RKO (cell line): ENCODE measurements at places on chromosomes 2 and 18.

GRCh38 chr2:38214209-38214717 lies 138.3 kb upstream of the CYP1B1 start:
- no peak for DNase-seq

DNA sequence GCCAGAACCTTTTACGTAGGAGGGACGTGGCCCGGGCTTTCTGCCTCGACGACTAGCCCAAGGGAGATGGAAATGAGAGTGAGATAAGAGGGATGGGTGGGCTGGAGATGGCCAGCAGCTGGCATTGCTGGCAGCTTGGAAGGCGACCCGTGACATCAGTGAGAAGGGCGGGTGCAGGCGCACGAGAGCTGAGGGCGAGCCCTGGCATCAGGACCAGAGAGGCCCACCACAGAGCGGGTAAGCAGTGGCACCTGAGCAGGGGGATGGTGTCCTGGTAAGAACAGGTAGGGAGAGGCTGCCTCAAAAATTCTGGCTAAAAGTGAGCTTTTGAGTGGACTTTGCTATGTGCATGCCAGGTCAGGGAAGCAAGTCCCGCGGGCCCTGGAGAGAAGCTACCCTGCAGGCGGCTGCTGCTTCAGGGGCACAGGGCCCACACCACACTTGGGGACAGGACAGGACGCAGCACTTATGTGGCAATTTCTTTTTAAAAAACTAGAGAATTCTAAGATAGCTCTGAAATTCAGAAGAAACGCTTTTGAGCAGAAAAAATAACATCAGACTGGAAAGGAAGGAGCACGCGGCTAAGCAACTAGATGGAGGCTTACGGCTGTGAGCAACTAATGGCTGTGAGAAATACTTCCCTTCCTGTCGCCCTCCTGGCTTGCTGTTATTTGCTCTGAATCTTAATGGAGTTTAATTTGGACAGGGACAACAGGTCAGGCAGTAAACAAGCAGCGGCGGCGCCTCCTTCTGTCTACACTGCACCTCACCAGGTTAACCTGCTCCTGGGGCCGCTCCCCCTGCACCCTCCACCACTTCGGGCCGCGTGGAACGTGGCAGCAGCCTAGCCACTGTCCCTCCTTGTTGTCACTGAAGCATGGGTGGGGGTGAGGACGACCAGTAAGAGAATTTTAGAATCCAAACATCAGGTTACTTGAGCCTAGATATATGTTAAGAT lies 20.5 kb downstream of the THAP4 start:
- no peak for DNase-seq

DNA sequence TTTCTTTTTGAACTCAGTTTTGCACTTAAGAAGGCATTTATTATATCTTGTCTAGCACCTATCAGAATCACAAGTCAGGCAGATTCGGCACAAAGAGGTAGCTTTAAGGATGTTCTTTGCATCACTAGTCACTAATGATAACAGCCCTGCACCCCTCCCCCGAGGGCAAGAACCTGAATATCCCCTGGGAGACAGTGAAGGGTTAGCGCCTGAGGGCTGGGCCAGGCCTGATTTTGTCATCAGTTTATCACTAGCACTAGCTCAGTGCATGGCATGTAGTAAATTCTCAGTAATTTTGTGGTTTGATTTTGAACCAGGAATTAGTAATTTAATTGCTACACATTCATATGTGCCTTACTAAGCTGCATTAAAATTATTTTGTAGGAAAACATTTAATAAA lies 23.9 kb upstream of the HS6ST1 start:
- no peak for DNase-seq

- DNase-seq: no peak
These were observed 2.0 kb upstream of the DES start for GRCh38 chr2:219416235-219416602.

- no peak for DNase-seq
These were observed 96.2 kb upstream of the B3GNT7 start for GRCh38 chr2:231299267-231299666.

DNA sequence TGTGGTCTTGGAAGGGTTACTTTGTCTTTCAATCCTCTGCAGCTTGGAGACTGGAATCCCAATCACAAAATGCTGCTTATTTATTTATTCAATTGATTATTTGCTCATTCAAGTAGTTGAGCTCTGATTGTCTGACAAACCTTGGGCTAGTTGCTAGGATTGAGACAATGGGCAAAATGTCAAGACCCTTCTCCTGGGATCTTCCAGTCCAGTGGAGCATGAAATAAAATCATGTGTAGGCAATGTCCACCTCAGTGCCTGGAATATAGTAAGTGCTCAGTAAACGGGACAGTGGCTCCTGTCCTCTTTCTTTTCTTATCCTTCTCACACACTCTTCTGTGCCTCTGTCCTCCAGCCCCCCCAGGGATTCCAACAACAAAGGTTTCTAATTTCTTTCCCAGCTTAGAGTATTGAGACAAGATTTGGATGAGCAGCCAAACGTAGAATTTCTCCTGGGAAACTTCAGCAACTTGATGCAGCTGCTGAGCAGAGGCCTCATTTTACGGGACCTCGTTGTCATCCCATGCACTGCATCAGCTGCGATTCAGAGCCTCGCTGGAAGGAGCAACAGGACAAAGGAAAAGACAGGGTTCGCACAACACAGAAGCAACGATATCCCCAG lies 545.0 kb downstream of the SOX11 start:
- no peak for DNase-seq

DNA sequence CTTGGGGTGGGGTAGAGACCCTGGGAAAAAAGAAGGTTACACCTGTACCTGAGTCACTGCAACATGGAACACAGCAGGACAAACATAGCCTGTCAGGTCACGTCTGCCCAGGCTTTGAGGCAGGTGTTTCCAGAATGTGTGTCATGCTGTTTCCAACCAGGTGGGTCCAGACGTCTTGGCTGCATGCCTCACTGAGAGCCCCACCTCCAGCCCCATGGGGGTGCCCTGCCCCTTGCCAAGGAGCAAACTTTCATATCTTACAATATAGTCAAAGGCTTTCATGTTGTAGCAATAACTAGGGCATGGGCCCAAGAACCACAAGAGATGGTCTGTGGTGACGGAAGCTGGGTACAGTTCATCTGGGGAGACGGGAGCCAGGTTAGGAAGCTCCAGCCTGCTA lies 499.7 kb downstream of the BCL11A start:
- DNase-seq: no peak

DNA sequence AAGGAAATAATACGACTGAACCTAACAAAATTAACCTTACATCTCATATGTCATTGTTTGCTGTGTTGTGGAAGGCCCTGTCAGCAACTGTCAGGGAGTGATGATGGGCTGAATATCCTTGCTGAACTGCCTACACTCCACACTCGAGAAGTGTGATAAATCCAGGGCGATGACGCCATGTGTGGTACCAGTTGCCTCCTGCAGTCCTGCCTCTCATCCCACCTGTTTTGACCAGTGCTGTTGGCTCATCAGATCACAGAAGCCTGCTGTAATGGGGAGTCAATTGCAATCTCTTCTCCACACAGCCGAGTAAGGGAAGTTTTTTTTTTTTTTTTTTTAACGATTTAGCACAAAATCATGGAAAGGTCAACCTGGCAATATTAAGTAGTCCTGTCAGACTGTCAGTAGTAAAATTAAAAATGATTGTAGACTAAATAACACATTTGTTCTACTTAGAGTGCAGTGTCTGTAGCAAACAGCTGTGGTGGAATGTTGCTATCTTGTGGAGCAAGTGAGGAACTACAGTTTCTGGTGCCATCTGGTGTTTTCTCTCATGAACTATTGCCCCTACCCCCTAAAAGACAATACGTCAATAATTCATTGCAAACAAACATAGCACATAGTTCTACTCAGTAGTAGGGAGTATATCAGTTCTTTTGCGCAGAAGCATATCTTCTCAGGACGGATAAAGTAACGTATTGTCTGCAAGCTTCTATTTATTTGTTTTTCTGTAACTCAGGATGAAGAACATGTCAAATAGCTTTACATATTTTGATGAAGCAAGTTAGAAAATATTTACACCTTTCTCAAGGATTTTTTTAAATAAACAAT lies 347.6 kb downstream of the CTNNA2 start:
- DNase-seq: peak; percentile 58

DNA sequence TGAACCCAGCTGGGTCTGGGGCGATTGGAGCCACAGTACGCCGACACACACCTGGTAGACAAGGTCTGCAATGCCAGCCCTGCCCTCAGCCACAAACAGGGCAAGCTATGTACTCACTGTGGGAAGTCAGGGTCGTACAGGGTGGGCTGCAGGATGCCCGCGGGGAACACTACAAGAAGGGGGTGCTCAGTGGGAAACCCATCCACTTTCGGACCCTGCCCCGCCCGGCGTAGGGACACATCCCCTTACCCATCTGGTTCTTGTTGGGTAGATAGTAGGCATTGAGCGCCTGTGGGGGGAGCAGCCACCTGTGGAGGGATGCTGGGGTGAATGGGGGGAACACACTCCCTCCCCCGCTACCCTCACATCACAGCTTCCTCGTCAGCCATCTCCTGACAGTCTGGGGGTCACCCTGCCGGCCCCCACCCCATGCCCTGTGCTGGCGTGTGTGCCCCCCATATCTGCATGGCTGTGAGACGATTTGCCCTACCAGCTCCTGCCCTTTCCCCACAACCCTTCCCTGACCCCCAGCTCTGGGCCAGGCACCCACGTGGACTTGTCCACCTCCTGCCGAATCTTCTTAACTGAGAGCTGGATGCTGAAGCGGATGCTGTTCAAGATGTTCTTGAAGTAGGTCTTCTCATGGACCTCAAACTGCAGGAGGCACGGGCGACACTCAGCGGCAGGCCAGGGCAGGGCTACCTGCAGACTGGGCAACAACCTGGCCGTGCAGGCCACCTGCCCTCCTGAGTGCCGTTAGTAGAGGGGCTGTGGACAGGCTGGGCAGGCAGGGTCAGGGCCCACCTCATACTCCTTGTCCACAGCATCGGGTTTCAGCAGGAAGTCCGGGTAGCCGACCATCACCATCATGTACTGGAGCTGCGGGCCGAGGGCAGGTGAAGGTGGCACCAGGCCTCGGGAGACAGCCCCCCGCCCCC lies 5.1 kb downstream of the ECEL1 start:
- DNase-seq: no peak

DNA sequence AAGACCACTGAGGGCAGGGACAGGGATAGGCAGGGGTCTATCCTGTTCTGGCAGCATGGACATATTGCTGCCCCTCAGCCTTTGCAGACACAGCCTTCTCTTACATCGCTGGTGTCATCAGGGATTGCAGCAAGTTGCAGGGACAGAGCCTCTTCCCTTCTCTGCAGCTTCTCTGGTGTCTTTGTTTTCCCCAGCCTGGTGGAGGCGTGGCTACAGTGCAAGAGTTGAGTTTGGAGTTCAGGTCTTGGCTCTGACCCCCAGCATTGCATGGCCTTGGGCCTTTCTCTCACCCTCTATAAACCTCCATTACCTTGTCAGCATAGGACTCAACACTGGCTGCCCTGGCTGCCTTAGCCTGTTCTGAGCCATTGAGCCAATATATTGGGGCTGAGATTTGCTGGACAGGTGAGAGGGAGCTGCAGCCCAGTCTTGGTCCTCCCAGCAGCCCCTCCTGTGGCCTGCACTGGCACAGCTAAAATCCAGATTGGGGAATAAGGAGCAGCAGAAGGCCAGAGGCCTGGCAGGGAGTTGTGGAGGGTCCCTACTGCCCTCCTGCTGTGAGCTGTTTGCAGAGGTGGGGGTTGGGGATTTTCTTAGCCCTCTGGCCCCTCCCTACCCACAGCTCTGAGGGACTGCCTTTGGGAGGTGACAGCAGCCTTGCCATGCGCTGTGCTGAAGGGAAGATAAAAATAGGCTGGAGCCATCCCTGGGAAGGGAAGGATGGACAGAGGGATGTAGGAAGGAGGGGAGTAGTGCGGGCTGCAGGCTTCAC lies 22.8 kb downstream of the EHD3 start:
- DNase-seq: no peak

DNA sequence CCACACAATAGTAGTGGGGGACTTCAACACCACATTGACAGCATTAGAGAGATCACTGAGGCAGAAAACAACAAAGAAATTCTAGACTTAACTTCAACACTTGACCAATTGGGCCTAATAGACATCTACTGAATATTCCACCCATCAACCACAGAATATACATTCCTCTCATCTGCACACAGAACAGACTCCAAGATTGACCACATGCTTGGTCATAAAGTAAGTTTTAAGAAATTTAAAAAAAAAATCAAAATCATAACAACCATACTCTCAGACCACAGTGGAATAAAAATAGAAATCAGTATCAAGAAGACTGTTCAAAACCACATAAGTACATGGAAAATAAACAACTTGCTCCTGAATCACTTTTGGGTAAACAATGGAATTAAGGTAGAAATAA lies 9.0 kb upstream of the FLACC1 start:
- DNase-seq: no peak

DNA sequence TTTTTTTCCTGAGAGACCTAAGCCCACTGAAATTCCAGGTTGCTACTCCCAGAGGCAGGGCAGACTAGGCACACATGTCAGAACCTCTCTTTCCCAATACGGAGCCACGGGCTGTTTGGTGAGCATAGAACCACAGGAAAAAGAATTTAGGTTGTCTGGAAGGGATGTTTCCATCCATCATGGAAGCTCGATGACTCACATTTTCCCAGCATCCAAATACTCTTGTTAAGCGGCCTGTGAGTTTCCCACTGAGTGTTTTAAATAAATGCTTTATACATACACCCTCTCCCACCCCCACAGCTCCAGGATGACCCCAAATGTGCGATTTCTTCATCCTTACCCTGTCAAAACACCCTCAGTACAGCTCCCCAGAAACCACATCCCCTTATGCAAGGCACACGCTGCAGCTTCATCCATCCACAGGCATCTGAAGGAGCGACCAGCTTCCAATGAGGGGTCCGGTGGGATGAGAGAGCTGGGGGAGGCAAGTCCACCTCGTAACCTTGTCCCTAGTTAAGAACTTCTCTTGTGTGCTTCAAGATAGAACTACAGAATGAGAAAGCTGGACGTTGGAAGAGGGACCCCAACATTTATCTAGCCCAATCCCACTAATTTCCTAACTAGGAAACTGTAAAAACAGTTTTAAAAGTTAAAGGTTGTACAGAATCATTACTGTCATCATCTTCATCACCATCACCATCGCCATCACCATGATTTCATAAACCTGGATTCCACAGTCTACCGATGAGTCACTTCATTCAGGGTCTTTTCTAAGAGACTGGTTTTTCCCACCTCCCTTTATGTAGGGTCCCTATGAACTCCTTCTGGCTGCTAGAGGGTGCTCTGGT lies 63.5 kb upstream of the FZD7 start:
- DNase-seq: no peak

- DNase-seq: no peak
These were observed 26.4 kb downstream of the SKA1 start for GRCh38 chr18:50401295-50401694.

GRCh38 chr2:205511641-205512040 lies 170.7 kb upstream of the NRP2 start:
- DNase-seq: no peak

- no peak for DNase-seq
These were observed 167.7 kb downstream of the CAMKMT start for GRCh38 chr2:44529448-44529847.

DNA sequence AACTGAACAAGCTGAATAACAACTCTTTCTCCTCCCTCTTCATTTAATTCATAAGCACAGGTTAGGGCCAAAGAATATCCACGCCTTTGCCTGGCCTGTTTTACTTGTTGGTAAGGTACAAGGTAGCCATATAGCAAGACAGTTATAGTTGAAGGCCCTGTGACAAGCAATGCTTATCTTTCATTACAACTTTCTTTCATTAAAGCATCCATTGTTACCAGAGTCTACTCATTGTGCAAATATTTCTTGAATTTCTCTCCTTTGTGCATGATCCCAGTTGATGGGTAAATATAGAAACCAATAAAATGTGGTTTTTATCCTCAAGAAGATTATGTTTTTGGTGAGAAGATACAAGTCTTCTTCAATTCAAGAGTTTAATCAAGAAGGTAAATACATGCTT lies 140.2 kb downstream of the UBE2E3 start:
- no peak for DNase-seq

GRCh38 chr18:79949697-79950487 lies 1.6 kb downstream of the SLC66A2 start:
- DNase-seq: no peak
